ENCODE measurements at places on chromosomes 13 and 19.

GRCh38 chr19:52140032-52140710 lies 433 bp upstream of the ZNF616 start:
- DNase-seq: peak; percentile 95

GRCh38 chr19:39032063-39032918 lies at the start of gene FBXO27:
Gene FBXO27, minus strand, starts transcription at chr19:39032549. Its CDS starts 322 bp downstream, at chr19:39032227.
- DNase-seq: no peak

DNA sequence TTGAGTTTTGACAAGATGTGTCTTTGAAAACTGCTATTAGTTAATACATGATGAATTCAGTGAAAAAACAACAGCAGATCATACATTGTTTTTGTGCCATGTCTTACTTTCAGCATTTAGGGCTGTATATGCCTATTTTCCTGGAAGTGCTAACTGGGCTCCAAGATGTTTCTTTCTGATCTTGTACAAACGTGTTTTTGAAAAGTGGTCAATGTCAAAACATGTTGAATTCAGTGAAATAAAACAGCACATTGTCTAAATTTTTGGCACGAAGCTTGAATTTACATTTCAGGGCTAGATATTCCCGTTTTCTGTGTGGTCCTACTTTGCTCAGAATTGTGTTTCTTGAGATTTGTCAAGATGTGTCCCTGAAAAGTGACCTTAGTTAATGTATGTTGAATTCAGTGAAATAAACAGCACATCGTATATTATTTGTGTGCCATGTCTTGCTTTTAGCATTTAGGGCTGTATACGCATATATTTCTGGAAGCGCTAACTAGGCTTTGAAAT lies 14.7 kb upstream of the PARP4 start:
- no peak for DNase-seq

GRCh38 chr19:35903550-35904179 lies 1.3 kb downstream of the HCST start:
- peak; percentile 77 for DNase-seq

GRCh38 chr13:41492432-41493260 lies 35.3 kb downstream of the RGCC start:
- no peak for DNase-seq

- DNase-seq: no peak
Measured at GRCh38 chr13:95067303-95067702, 233.9 kb downstream of the ABCC4 start.

DNA sequence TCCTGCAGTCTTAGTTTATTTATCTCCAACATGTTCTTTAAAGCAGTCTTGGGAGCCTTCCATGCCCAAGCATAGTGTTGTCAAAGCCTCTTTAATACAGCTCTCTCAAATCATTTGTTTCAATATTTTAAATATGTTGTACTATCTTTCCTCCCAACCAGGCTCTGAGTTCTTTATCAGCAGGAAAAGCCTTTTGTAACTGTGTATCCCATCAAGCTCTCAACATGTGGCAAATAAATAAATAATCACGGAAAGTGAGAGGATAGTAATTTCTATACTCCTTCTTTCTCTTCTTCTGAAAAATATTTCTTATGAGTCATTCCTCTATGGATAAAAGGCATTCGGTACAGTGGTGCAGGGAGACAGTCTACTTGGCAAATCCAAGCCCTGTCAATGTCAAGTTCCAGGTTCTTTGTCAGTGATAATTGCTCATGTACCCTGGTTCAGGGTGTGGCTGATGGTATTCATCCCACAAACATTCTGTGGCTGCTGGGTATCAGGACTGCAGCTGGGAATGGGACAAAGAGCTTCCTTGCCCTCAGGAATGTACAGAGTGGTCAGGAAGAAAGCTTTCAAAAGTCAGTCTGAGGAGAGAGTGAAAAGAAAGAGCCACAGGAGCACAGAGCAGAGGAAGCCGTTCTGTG lies 384.3 kb downstream of the EFNB2 start:
- no peak for DNase-seq

DNA sequence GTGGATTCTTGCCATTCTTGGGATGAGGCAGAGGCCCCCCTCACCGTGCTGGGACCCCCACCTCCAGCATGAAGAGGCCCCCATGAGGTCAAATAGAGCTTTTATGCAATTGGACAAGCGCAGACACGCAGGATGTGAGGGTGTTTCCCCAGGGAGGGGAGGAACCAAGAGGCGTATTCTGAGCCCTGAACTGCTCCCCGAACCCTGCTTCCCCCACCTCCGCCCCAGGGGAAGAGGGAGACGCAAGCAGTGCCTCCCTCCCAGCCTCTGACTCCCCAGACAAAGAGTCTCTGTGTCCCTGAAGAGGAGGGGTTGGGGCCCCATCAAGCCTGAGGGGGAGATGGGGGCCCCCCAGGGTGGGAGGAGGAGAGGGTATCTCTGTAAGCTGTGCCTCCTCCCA lies 1.3 kb upstream of the RDH8 start:
- DNase-seq: no peak

- DNase-seq: no peak
Measured at GRCh38 chr19:32227561-32228165, 117.7 kb upstream of the ZNF507 start.
